ENCODE measurements at places on chromosomes 4 and X.
A peak's percentile ranks its signal among the peaks of the same experiment; 100 is the strongest.

DNA sequence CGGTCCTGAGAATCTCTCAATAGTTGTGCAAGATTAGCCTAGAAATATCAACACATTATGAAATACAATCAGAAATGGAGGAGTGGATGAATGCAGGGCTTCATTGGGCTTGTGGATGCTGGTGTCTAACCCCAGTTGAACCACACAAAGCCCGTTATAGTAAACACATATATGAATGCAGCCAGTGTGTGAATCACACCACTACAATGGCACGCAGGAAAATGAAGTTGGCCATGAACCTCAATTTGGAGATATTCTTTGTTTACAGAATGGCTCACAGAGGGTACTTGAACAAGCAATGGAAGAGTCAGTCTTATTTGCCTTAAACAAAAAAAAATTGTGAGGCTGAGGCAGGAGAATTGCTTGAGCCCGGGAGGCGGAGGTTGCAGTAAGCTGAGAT, 57.8 kb downstream of the SOD3 start:
- no peak for DNase-seq

DNA sequence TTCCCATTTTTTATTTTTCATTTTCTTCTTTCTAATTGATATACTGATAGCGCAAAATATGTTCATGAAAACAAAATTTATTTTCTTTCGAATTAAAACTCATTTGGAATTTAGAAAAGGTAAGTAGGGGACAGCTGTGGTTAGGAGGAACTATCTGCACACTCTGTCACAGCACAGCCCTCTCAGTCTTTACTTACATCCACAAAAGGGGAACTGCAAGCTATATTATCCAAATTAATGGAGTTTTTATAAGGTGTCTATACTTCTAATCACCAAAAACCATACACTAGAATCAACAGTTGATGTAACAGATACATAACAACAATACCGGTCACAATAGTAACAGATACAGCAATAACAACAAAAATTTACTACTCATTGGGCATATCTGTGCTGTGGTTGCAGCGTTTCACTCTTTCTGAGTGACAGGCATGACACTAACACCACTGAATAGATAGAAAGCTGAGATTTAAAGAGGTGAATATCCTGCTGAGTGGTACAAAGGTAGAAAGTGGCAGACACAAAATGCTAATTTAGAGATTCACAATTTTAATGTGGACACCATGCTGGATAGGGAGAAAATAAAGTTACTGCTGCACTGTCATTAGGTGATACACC, 160.7 kb downstream of the PPP3CA start:
- DNase-seq, result no peak

DNA sequence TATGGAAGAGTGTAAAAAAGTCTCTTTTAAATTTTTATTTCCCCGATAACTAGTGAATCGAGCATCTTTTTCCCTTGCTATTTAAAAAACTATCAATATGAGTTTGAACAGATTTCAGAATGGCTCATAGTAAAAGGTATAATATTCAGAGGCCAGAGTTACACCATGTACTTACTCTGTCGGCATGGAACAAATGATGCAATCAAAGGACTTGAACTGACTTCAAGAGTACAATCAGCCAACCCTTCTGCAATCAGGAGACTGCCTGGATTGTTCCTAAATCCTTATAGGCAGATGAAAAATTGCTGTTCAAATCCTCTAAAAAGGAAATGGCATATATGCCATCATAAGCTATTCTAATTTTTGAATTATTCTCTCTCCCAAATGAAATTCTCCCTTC, 273.3 kb downstream of the SH2D1A start:
- DNase-seq, result no peak

- DNase-seq, result peak; percentile 58
Measured at GRCh38 chrX:71301195-71301924, at the start of gene ITGB1BP2. Gene ITGB1BP2, plus strand, starts transcription at chrX:71301750. Its CDS starts 57 bp downstream, at chrX:71301807.

DNA sequence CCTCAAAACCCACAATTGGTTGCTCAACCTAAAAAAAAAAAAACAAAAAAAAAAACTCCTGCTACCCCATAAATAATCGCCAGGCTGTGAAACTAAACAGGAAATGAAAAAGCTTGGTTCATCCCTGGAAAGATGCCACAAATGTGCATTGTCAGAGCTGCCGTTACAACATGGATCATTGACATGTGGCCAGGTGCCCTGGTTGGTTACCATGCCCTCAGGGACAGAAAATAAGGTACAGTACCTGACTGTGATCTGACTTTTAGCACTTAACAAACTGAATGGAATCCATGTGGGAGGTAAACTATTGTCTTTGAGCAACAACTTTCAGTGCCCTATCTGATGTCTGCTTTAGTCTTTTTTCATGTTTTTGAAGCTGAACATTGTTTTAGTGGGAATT, 118.0 kb upstream of the RPL34 start:
- DNase-seq, result no peak

- peak; percentile 72 for DNase-seq
Measured at GRCh38 chr4:122819708-122820449, 6.8 kb upstream of the FGF2 start.

DNA sequence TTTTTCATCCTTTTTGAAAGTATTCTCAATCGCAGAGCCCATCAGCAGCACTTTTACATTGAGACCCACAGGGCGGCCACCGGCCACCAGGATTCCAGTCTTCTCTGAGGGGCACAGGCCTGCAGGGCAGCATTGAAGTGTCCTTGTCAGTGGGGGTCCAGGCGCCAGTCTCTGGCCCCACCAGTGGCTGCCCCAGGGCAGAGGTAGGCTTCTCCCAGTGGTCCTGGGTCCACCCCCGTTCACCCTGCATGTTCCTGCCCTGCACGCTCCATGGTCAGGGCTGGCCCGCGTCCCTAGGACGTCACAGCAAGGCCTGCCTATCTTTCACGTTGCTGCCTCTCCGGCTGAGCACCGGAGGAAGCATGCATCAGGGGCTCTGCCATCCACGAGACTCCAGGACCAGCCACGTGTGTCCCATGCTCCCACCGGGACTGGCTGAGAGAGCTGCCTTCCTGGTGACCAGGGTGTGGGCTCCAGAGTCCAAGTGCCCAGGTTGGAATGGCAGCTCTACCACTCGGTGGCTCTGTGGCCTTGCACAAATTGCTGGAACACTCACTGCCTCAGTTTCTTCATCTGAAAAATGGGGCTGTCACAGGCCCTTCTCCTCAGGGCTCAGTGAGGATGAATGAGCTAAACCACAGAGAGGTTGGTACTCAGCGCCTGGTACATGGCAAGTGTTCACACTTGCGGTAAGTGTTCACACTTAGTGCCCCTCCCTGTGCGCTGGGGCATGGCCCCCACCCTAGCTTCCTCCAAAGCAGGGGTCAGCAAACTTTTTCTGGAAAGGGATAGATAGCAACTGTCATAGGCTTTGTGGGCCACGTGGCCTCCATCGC, 30.7 kb upstream of the JAKMIP1 start:
- DNase-seq, result no peak

- DNase-seq, result no peak
Measured at GRCh38 chr4:109701566-109702410, 1.5 kb downstream of the CASP6 start.

- no peak for DNase-seq
Measured at GRCh38 chrX:40092808-40093435, 4.8 kb downstream of the BCOR start.

- DNase-seq, result peak; percentile 36
Measured at GRCh38 chr4:140686796-140687195, 69.4 kb downstream of the TBC1D9 start.

DNA sequence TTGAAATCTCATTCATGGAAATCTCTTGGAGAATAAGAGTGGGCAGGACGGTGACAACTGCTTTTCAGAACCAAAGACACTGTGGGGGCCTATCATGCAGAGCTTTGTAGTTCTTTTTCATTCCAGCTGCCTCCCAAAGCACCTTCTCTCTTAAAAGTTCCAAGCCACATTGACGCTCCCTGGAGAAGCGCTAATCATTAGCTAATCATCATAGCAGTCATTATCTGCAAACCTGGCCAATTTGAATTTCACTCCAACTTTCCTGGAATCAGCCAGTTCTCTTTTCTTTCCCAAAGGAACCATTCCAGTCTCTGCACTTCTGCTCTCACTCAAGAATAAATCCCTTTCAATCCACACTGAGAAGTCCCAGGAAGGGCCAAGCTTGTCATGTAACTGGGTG, 1144.1 kb upstream of the IGFBP7 start:
- DNase-seq, result no peak

- DNase-seq, result no peak
Measured at GRCh38 chr4:41446391-41446790, 91.6 kb upstream of the LIMCH1 start.

DNA sequence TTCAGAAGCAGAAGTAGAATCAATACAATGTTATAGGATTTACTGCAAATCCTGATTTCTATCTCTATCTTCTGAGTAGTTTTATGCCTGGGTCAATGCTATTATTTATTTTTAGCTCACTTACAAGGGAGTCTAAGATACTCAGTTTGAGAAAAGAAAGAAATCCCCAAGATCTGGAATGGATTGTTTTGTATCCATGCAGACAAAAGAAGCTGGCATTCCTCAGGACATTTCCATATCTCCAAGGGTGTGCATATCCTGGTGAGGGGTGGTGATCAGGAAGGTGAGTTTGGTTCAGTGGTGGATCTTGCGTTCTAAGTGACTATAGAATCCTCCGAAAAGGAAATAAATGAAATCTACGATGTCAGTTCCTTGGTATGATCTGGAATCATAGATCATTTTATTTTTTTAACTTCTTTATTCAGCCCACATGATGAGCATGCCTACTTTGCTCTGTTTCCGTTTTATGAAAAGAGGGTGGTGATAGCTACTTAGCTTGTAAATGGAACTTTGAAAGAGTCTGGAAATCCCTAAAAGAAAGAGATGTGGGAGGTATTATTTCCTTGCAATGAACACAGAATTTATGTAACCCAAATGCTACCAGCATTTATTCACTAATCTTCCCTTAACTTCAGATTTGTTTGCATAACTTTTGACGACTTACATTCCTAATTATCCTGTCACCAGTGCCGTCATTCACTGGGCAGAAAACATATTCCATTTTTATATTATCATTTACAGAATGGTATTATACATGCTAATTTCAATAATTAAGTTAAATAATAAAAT, 81.1 kb upstream of the RAPGEF2 start:
- no peak for DNase-seq

- DNase-seq, result no peak
Measured at GRCh38 chr4:46947541-46947940, 38.5 kb upstream of the COX7B2 start.

DNA sequence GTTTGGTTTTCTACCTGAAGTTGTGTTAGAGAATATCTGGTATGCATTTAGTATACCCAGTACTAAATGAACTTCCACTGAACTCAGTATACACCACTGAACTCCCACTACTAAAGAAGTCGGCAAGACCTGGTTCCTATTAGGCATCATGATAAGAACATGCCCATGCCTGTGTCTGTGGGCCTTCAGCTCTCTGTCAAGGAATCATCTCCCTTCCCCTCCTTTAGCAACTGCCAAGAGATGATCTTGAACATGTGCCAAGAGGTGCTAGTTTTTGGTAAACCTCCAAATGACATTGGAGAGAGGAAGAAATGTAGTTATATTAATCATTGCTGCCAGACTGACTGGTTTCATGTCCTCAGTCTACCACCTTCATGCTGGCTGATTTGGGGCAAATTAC, 113.2 kb downstream of the ATP10D start:
- peak; percentile 36 for DNase-seq

DNA sequence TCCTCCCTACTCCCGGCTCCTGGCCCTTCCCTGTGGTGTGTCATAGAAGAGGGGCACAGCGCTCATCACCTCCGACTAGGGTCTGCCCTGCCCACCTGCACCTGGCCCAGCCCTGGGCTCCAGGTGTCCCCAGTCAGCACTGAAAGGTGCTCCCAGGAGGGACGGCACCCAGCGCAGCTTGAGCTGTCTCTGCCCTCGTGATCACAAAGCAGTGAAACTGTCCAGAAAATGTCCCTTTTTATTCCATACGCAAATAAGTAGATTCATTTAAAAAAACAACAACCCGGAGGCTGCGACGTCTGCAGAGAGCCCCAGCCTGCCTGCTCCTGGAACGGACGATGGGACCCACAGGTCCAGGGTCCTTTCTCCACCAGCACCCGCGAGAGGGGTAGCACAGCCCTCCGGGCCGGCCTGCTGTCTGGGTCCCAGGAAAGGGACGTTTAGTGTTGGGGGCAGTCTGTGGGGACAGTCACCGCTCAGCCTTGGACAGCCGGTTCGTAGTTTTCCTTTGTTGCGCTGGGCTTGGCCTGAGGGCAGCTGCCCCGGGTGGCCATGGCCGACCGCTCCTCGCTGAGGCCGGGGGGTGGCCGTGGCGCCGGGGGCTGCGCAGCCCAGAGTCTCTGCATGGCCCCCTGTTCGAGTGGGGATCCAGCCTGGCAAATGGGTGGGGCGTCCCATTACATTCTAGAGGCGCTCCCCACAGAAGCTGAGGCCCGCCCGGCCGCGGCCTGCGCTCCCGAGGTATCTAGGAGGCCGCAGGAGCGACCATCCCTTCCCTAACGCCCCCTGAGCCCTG, 4.6 kb downstream of the HMX1 start:
- no peak for DNase-seq

DNA sequence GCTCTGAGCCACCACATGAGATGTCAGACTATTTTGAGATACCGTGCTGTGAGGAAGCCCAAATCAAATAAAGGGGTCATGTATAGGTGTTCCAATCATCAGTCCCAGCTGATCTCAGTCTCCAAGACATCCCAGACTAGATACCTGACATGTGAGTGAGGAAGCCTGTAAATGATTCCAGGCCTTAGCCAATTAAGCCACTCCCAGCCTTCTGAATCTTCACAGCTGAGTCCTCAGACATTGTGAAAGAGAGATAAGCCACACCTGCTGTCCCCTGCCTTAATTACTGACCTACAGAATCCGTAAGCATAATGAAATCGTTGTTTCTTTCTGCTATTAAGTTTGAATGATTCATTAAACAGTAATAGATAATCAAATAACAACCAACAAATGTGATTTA, 671.4 kb downstream of the ZNF674 start:
- DNase-seq, result no peak

DNA sequence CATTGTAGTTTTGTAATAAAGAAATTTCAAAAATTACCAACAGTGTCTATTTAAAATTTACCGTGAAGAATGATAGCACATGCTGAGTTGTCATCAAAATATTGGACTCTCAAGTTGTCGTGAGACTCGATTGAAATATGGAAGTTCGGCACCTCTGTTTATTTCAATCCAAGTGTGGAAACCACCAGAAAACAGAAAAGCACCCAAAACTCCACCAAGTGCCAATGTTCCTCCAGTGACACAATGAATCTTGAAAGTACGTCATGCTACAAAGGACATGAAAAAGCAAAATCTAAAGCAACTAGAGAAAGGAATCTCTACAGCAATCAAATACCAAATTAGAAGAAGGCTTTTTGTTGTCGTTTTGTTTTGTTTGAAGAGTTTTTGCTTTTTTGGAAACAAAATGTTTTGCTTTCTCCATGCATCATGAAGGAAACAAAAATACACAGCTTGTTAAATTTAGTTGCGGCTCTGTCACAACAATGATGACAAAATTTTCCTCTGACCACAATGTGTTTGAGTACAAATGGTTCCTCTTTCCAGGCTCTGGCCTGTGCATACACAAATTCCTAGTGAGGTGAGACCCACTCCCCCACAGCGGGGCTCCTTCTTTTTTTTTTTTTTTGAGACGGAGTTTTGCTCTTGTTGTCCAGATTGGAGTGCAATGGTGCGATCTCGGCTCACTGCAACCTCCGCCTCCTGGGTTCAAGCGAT, 9.6 kb upstream of the IL13RA1 start:
- DNase-seq, result no peak

- peak; percentile 54 for DNase-seq
Measured at GRCh38 chr4:145216535-145216934, 36.1 kb upstream of the OTUD4 start.

All from fibroblast of upper back skin (primary cell).